HFF-Myc (cell line): ENCODE measurements at places on chromosomes 11 and 22.

DNA sequence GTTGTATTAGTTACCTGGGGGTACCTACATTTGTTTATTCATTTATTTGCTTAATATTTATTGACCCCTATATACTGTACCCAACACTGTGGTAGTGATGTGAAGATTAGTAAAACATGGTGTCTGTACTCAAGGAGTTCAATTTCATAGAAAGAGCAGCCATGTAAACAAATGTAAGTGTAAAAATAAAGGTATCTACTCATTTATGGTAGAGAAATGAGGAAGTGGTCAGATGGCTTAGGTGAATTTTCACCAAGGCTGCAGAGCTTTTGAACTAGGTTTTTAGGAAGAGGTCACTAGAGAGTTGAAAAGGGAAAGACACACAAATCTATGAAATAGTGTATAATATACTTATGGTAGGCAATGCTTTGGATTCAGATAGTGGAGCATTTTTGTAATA is 11.1 kb downstream of the CTR9 start:
- no peak for DNase-seq

DNA sequence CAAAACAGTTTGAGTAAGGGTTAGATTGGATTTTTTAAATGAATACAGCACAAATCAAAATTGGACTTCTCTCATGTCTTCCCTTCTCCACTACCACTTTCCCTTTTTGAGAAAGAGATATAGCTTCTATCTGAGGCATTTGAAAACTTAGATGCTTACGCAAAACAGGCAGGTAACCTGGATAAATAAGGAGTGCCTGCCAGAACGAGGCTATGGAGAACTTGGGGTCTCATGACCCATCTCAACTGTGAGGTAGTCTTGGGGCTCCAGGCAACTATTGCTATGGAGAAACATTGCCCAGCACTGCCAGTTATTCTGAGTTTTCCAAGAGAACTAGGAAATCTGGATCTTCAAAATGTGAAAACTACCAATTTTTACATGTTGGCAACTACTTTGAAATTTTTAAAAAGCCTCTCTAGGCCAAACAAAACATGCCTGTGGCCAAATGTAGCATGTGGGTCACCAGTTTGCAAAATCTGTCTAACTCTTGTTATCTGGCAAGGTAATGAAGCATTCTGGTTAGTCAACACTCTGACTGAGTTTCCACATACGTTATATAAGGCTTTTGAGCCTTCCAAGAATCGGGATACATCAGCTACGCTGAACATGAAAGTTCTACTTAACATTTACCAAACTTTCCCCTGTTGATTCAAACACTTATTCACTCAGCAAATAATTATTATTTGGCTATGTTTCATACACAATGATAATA is 752.7 kb downstream of the KCNA4 start:
- no peak for DNase-seq

- DNase-seq = peak; percentile 54
Observed at GRCh38 chr11:65110354-65110861, 1.3 kb upstream of the TM7SF2 start.

DNA sequence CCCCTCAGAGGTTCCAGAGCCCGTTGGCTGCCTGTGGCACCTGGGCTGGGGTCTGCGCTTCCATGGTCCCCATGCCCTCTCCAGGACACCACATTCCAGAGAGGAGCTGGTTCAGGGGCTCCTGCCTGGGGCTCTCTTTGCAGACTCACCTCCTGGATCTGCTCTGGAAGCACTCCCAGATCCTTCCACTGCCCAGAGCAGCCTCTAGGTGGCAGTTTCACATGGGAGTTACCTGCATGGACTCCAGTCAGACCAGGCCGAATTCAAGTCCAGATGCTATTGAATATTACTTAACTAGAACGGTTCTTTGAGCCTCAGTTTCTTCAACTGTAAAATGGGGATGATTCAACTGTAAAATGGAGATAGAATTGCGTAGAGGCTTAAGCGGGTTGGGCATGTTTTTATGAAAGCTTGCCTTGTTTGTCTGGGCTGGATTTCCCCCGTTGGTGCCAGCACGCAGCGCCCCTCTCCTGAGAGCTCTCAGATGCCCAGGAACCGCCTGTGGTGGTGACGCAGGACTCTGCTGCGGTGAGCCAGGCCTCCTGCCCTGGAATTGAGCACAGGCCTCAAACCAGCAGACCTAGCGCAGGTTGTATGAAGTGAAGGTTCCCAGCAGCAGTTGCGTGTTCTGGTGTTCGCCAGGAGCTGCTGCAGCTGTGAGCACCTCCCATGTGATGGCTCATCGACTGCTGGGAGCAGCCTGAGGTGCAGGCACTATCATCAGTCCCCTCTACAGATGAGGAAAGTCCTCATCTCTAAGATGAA is 44.2 kb downstream of the LMO1 start:
- DNase-seq = peak; percentile 20

DNA sequence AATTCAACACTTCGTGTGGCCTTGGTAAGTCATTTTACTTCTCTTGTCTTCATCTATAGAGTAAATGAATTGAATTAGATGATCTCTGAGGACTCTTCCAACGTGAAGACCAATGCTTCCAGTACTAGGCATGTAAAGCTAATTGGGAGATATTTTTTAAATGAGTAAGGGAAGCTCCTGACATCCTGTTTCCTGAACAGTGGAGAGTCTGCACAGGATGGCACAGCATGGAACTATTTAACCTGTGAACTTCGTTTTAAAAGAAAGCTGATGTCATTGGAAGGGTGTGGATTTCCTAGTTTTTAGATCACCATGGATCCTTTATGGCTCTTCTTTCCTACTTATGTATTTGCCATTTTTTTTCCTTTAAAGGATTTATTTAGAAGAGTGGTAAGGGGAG is 48.4 kb upstream of the HSD17B12 start:
- peak; percentile 38 for DNase-seq

DNA sequence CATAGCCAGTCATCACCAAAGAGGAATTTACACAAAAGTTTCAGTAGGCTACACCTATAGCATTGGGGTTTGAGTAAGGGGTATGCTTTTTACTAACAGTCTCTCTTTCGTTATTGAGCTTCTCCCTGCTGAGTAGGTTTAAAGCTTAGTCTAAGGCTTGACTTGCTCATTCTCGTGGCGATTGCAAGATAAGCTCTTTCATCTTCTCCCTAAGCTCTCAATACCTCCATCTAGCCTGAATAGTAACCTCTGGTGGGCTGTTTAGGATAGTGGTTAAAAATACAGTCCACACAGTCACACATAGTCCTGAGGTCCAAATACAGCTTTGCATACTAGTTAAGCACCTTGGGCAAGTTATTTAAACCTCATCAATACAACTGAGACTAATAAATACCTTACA is 65.6 kb downstream of the IMMP1L start:
- DNase-seq = no peak

GRCh38 chr11:65882120-65883057 is 2.8 kb downstream of the CTSW start:
- DNase-seq = no peak

GRCh38 chr22:32535531-32536190 is 61.0 kb downstream of the FBXO7 start:
- DNase-seq = no peak

GRCh38 chr11:110951037-110951949 is 239.1 kb upstream of the ARHGAP20 start:
- DNase-seq = no peak

GRCh38 chr11:87114093-87114492 is 76.4 kb downstream of the TMEM135 start:
- no peak for DNase-seq

- DNase-seq = no peak
Observed at GRCh38 chr22:49100773-49101172, 726.9 kb downstream of the BRD1 start.

- no peak for DNase-seq
Observed at GRCh38 chr22:37021710-37022482, 2.4 kb downstream of the MPST start.

DNA sequence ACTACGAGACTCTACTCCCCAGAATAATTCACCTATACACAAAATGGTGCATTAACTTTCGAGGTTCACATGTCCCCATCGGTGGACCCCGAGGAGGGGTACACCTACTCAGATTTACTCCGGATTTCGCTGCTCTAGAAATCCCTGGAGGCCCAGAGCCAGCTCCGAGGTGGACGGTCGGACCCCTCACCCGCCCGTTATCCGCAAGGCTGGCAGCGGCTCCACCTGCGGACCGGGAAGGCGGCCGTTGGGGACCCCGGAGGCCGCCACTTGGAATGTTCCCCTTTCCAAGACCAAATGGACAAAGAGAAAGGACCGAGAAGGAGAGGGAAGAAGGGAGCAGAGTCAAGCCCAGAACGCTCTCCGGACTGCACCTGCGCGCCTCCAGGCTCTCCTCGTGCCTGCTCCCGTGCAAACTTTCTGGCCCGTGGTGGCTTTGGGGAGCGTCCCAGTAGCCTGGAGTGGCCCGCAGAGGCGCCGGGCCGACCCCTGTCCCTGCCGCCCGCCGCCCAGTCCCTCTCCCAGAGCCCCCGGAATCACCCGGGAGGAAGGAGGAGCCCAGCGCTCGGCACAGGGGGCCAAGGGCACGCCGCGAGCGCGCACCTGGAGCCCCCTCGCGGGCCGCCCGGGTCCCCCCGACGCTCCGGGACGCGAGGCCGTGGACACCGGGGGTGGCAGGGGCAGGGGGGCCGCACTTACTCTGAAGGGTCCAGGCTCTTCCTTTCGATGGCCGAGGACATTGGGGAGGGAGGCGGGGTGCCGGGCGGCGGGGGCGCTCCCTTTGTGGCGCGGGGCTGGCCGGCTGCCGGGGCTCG is 23.0 kb downstream of the LMO2 start:
- no peak for DNase-seq

DNA sequence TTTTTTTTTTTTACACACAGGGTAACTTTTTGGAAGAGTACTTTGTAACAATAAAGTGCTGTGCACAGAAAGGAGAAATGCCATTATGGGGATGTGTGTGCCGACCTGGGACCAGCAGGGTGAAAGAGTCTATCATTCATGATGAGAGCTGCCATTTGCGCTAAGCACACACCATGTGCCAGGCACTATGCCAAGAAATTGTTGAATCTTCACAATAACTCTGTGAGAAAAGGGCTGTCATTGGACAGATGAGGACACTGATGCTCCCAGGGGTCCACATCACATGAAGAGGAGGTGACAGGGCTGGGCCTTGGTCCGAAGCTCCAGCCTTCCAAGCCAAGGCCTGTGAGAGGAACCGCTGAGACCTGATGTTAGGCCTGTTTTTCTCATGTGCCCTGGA is 5.6 kb downstream of the DUSP18 start:
- no peak for DNase-seq

DNA sequence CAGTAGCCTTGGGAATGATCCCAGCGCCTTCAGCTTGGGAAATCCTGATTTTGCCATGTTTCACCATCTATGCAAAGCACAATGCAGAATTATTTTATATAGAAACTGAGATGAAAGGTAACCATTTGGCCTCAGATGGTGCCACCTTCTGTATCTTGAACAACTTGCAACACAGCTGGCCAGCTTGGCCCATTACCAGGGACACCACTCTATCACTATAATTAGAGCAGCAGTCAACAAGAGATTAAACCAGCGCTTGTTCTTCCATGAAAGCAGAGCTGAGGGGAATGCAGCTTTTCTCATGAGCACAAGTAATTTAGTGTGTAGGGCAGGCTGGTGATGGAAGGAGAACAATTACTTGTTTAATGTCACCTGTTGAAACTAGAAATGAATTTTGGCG is 6.7 kb upstream of the ZDHHC13 start:
- no peak for DNase-seq

DNA sequence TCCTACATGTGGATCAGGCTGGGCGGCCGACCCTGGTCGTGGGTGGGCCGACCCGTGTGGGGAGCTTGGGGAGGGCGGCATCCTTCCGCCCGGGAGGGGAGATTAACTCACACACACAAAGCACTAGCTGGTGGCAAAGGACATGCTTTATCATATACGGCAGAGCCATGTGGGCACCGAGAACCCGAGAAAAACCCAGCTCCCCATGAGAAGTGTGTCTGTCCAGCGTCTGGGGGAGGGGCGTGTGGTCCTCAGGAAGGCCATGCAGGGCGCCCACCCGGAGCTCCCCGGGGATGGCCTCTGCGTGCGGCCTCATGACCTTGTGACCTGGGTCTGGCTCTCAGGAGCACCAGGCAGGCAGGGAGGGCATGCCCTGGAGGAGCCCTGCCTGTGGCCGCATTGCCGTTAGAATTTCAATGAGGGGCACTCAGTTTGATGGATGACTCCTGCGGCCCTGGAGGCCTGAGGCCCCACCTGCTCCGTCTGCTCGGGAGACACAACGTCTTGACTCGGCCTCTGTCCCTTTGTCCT is 39.4 kb upstream of the TOLLIP start:
- DNase-seq = no peak

DNA sequence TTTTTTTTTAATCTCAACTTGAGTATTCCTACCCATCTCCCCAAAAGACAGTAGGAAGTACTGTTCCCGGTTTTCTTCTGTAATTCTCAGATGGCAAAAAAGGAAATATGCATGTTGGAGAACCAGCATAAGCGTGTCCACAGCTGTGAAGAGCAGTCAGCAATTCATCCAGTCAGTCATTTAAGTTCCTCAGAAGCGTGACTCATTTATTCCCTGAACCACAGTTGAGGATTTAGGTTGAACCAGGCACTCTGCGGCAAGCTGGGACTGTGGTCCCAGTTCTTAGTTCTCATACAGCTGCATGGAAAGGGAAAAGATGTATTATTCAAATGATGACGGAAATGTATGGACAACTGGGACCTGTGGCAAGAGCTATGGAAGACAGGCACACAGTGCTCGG is 61.0 kb upstream of the MYO18B start:
- no peak for DNase-seq

GRCh38 chr11:11230087-11230486 is 123.0 kb downstream of the CSNK2A3 start:
- no peak for DNase-seq

- DNase-seq = no peak
Observed at GRCh38 chr22:33361581-33361980, 303.4 kb upstream of the SYN3 start.

DNA sequence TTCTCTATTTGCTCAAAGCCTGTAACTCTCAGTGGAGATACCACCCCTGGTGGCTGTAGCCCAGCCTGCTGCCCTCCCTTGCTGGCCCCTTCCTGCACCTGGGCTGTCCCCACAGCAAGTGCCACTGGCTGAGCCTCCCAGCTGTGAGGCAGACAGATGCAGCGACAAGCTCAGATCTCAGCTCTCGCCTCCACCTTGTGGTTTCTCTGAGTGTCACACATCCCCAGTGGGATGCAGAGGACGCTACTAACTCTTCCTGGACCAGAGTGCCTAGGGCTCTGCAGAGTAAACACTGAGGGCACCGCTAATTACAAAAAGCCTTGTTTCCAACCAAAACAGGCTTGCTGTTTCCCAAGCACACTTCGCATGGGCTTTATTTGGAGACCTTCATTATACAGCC is 8.9 kb downstream of the YPEL1 start:
- DNase-seq = no peak

GRCh38 chr11:31361743-31362142 is 7.8 kb downstream of the DCDC1 start:
- no peak for DNase-seq

DNA sequence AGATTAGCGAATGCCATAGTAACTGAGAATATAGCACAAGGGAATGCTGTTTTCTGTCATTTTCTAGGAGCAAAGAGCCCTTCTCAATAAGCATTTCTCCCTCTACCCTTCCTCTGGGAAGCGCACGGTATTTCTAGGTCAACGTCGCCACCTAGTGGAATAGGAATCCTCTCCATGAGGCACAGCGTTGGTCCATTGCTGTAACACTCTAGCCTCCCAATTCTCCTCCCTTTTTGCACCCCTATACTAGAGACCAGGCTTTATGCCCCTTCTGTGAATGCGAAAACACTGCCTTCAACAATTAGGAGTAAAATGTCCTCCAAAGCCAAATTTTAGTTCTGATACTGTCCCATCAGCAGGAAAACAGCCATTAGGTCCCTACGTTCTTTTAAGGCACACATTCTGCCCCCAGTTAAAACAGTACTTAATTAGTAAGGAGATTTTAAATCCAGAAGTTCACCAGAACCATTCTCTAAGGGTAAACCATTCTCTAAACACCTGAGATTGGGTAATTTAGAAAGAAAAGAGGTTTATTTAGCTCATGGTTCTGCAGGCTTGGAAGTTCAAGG is 12.8 kb upstream of the HYLS1 start:
- DNase-seq = peak; percentile 60
